NCI-H82 (cell line): ENCODE measurements at places on chromosomes 3 and 15.

- DNase-seq: no peak
These were observed 97.7 kb downstream of the RPL39L start for GRCh38 chr3:187041362-187042307.

DNA sequence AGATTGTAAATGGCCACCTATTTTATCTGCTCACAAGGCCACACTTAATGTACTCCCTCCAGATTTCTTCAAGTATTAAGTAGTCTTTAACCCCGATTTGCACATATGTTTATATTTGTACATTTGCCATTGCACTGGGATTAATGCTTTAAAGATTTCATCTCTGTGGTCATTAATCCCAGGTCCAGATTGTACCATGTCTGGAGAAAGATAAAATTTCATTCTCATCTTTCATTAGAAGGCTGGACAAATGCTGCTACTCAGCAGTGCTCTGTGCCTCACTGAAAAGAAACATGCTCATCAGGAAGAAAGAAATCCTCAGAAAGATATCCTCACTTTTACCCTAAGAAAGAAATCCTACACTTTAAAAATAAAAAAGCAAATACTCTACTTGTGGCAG, 62.5 kb upstream of the LRRC3B start:
- DNase-seq: peak; percentile 11

- DNase-seq: no peak
These were observed 27.9 kb upstream of the SLC30A4 start for GRCh38 chr15:45550436-45550835.

DNA sequence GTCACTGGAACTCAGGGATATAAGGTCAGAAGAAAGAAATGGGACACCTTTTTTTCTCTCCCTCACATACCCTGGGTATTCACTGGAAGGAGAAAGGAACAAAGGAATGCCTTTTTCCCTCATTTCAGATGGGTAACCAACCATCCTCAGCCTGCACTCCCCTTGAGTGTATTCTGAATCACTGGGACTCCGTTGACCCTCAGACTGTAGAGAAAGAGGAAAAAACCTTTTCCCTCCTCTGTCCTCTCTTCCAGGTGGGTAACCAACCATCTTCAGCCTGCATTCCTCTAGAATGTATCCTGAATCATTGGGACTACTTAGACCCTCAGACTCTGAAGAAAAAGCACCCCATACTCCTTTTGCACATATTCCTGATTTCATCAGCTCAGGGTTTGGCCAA, 11.4 kb downstream of the PRR20G start:
- DNase-seq: no peak

DNA sequence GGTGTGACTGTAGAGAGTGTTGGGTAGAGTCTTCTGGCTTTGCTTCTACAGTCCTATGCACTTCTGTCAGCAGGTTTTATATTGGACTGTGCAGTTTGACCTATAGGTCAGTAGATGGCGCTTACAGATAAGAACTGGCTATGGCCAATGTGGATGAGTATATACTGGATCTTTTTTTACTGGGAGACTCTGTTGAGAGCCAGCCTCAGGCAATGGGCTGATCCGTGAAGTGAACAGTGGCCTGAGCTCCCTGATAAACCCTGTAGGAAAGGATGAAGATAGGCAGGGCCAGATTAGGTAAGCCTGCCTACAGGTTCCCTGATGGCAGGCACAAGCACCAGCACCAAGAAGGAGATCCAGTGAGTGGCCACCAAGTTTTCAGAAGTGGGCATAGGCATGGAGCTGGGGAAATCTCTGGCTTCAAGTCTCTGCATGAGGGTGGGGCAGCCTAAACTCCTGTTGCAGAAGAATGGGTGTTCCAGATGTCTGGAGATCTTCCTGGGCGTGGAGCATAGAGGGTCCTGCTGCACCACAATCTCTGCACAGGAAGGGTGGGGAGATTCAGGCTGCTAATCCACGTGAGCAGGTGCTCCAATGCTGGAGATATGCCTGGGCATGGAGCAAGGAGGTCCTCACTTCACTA, 326.0 kb upstream of the SGO1 start:
- DNase-seq: peak; percentile 77

DNA sequence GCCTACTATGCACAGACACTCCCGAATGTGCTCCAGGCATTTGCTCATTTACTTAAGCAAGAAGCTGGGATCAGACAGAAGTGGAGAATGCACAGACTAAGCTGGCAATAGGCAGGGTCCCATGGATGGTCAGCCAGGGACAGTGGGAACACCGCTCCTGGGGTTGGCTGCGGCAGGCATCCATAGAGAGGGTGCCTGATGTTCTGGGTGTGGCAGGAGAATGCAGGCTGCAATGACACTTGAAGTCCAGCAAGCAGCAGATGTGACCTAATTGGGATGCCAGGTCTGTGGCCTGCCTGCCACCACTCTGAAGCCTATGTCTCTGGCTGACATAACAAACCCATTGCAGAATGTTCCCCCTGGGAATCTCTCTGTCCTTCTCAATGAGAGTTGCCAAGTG, 40.2 kb upstream of the SLC6A11 start:
- no peak for DNase-seq

- DNase-seq: no peak
These were observed 224.9 kb upstream of the TOPAZ1 start for GRCh38 chr3:44016818-44017217.
